Stimulated activated naive CD4-positive, alpha-beta T cell (primary cell): ENCODE measurements at places on chromosomes 3 and 15.
A peak's percentile ranks its signal among the peaks of the same experiment; 100 is the strongest.

- DNase-seq: no peak
These were observed 9.0 kb downstream of the ACKR4 start for GRCh38 chr3:132606085-132606484.

DNA sequence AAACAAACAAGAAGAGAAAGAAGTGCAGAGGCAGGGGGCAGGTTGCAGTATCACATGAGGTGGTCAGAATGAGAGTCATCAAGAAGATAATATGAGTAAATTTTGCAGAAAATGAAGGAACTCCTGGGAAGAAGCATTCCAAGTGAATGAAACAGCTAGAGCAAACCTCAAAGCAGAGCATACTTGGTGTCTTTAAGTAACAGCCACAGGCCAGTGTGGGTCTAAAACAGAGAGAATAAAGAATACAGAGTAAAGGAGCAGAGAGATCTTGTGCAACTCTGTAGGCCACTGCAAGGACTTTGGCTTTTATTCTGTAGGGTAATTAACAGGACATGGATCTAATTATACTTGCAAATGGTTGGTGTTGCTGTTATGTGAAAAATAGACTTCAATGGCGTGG is 81.3 kb downstream of the STAC start:
- no peak for DNase-seq

- DNase-seq: no peak
These were observed 18.9 kb downstream of the MYH15 start for GRCh38 chr3:108491456-108491855.

DNA sequence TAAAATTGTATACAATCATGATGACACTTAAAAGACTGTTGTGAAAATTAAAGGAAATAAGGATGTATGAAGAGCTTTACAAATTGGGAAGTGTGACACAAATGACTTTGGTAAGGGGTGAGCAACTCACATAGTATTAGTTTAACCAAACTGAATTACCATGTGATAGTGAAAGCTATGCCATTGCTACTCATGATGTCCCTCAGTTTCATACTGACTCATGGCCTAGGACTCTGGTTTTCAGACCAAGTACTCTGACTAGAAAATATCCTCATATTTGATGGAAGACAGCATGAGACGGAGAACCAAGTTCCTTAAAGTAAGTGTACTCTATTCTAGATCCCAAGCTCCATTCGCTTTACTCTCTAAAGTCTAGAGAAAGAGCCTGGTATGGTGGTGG is 203.2 kb upstream of the ICE2 start:
- no peak for DNase-seq

GRCh38 chr3:57100046-57100695 is 39.7 kb downstream of the SPATA12 start:
- DNase-seq: no peak

- no peak for DNase-seq
These were observed 15.5 kb upstream of the THRB start for GRCh38 chr3:24510030-24510648.

DNA sequence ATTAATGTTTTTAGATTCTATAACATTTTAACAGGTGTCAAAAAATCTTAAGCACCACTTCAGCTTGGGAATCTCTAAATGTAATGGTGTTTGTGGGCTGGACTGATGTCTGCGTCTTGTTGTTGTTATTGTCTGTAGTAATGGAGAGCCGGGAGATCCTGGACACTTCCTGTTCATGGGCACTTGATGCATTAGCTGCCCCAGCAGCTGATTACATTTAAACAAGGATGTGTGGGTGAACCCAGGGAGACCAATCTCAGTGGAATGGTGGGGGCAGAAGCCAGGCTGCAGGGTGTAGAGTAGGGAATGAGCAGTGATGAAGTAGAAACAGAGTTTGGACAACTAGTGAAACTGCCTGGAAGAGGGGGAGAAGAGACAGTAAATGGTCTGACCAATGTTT is 7.8 kb downstream of the CCR5AS start:
- no peak for DNase-seq

- DNase-seq: no peak
These were observed 1084.2 kb downstream of the TUSC7 start for GRCh38 chr3:117793622-117794265.

GRCh38 chr3:165389064-165389463 is 192.9 kb upstream of the SLITRK3 start:
- no peak for DNase-seq

GRCh38 chr15:74109713-74110112 is 20.7 kb upstream of the ISLR2 start:
- DNase-seq: no peak

GRCh38 chr15:78167227-78167888 is 18.2 kb downstream of the IDH3A start:
- DNase-seq: peak; percentile 25

- DNase-seq: peak; percentile 15
These were observed 371.7 kb upstream of the GBE1 start for GRCh38 chr3:82133070-82133606.

DNA sequence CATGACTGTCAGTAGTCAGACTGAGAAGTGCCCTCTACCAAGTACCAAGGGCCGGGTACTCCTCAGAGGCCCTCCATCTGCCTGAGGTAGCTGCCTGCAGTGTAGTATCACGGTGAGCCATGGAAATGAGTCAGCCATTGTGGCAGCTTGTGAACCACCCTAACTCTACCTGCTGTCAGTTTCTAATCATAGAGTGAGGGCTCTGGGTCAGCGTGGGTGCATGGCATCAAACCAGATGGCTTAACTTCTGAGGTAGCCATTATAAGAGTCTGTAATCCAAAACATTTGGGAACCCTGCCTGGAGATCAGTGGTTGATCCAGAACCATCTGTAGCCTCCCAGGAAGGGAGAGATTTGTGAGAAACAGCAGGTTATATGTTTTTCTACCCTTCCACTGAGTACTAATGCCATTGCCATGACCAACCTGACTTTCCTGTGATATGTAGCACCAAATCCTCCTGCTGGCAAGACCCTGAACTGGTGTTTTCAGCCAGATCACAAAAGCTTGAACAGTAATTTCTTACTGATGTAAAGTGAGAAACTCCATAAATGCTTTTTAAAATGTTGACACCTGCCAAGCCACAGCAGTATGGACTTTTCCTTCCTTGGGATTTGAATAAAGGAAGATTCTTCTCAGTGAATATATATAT is 38.9 kb downstream of the ABHD2 start:
- DNase-seq: no peak

- DNase-seq: no peak
These were observed 76.2 kb downstream of the USP13 start for GRCh38 chr3:179729086-179729485.

- no peak for DNase-seq
These were observed 31.8 kb downstream of the P3H2 start for GRCh38 chr3:190088890-190089289.

GRCh38 chr3:58414538-58415197 is 19.0 kb downstream of the PDHB start:
- DNase-seq: peak; percentile 35

DNA sequence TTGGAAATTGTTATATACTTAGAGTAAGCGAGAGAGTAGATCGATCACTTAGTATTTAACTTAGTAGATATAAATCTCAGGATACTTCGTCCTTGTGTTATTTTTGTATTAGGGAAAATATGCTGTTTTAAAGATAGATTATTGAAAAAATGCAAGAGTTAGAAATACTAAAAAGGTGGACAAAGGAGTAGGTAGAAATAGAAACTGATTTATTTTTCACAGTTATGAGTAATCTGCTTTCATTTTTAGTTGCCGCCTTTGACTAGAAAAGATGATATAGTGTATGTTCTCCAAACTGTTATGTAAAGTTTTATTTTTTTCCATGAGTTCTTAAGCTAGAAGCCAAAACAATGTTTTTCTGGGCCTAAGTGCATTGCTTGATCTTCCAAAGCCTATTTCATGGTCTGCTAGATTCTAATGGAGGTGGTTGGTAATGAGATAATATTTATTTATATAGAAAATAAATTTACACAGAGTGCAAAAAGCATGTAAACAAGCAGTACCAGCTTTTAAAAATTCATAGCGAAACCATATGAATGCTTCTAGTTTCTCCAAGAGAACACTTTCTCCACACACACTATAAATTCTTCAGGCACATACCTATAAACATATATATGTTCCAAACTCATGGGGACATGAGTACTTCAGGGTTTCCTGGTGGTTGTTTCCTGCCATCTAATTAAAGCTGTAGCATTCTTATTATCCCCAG is 61.1 kb downstream of the DIPK2A start:
- DNase-seq: no peak

GRCh38 chr15:88543065-88543776 is 3.3 kb downstream of the DET1 start:
- no peak for DNase-seq

DNA sequence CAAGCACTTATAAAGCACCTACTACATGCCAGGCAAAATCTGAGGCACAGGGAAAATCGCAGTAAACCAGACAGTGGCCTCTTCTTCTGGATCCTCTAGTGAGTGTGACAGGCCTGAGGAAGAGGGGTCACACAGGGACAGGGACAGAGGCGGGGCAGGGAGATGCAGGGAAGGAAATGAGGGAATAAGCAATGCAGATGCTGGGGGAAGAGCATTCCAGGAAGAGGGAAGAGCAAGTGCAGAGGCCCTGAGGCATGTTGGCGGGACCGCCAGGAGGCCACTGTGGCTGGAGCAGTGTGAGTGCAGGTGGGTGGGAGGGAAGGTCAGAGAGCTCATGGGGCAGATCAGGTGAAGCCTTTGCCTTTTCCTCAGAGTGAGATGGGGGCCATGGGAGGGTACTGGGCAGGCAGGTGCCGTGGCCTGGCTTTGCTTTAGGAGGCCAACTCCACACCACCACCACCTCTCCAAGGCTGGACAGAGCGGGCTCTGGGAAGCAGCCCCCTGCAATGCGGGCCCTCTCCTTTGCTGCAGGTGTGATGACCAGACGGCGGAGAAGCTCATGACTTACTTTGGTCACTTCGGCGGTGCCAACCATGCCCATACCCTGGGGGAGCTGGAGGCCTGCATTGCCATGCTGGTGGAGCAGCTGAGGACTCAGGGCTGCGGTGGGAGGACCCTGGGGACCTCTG is 26.8 kb upstream of the GP9 start:
- DNase-seq: no peak
